ENCODE measurements at places on chromosomes 7 and 10. TPM values are rescaled to one million over a fixed set of nuclear protein-coding genes. Genes with fewer than 3 reads are reported as not detected.

DNA sequence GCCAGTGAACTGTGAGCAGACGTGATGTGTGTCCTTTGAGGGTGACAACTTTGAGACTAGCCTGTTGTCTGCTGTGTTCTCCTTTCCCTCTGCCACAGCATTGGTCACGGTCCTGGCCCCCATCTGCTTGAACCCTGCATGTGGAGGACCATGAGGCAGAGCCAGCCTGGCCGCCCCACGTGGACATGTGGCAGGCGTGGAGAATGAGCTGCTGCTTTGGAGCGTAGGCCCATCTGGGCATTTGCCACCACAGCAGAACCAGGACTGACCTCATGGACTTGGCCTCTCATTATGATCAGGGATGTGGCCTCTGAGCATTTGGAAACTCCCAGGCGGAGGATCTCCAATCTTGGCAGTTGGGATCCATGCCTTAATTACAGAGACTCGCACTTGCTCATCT is 448.5 kb downstream of the TCERG1L start:
- no peak for DNase-seq

GRCh38 chr10:116287906-116288501 is 15.0 kb upstream of the GFRA1 start:
- peak; percentile 93 for DNase-seq

- no peak for DNase-seq
Observed at GRCh38 chr7:45061806-45062425, 26.9 kb downstream of the NACAD start.

- no peak for DNase-seq
Observed at GRCh38 chr10:132826524-132827422, 40.8 kb upstream of the NKX6-2 start.

DNA sequence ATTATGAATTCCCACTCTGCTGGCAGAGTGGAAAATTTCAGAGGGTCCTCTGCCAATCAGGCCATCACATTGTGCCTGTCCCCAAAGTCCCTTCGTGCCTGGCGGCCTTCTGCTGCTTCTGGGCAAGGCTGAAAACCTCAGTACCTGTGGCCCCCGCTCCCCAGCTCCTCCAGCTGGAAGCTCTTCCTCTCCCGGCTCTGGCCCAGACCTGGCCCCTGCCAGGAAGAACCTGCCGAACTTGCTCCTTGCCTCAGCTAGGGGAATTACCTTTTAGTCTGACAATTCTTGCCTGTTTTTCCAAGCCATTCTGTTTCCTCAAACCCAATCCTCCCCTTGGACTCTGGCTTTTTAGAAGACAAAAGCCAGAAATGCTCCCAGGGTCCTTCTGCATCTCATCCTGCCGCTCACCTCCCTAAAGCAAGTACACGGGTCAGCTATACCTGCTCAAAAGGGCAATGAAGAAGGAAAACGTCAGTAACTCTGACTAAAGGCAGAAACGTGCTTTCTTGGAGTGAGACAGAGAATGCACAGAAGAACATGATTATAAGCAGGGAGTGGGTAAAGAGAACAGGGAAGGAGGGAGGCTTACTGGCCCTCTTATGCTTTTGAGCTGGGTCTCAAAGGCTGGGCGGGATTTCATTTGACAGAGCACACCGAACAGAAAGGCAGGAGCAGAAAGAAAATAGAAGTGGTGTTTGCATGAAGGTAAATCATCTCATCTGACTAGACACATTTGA is 28.1 kb upstream of the TRIL start:
- no peak for DNase-seq

- DNase-seq = no peak
Observed at GRCh38 chr10:31413325-31413724, 94.3 kb downstream of the ZEB1 start.

DNA sequence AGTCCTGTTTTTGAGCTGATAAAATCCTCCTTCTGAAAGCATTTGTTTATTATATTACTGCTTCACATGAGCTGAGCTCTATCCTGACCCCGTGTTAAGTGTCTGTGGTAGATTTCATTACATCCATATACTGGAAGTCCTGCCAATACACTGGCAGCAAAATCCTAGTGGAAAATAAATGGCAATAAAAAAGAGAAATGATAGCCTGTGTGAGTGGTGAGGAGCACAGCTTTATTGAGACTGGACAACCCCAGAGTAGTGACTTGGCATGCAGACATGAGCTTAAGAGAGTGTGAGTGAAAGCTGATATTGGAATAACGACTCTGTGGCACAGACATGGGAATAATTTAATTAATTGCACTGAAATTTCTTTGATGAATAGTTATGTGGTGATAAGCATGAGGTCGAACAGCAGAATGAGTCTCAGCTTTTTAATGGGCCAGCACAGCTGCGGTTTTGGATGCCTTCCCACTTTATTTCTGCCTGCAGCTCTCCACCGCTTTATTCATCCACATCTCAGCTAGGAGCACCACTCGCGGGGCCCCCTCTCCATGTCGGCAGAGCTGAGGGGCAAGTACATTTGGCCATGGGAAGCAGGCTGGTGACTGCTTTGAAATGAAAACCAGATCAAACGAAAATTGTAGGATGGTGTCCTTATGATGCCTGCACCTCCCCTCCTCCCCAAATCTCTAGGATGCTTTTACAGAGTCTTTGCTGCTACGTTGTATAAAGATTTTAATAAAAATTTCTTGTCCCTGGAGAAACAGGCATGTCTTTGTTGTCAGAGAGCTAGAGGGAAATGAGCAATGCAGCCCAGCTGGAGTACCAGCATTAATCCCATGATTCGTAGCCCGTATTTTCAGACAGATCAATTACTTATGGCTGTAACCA is 494.3 kb downstream of the AUTS2 start:
- peak; percentile 95 for DNase-seq

DNA sequence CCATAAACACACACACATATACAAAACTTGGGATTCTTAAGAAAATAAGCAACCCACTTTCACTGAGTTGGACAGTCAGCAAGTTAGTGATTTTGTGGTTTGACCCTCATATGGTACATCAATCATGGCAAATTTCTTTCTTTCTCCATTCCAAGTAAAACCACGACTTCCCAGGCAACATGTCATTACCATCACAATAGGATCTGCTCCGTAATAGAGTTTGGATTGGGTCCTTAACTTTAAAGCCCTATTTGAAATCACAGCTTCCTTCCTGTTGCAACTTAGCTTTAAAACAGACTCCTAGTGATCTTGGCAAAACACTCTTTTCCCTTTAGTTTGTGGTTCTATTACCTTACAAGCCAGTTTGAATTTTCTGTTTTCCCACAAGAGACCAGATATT is 483.6 kb downstream of the INHBA start:
- no peak for DNase-seq

GRCh38 chr7:40682696-40683095 is 547.9 kb downstream of the SUGCT start:
- DNase-seq = no peak

DNA sequence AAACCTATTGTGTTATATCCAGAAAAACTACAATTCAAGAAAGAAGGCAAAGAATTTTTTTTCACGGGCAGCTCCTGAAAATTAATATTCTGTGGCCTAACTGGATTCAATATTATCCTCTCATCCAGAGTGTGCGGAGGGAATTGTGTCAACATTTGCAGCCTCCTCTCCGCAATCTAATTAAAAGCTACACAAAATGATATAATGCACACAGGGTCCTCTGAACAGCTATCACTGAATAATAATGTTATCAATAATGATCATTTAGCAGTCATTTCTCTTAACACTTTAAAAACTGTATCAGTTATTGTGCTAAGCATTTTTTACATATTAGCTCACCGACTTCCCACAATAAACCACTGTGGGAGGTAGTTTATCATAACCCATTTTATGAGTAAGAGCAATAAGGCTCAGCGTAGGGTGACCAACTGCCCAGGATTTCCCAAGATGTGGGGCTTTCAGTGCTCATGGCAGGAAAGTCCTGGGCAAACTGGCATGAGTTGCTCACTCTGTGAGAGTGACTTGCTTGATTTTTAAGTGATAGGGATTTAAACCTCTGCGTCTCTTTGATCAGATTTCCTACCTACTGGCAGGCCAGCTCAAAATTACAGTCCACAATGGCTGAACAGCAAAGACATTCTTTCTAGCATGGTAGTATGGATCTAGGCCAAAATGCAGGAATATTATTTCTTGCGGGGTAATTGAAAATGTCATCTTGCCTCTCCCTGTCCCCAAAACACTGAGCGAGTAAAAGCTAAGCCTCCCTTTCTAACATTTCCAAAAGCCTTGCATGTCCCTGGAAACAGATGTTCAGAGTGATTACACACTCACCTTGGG is 65.7 kb downstream of the AOAH start:
- no peak for DNase-seq

GRCh38 chr10:113879691-113880090 is 25.2 kb downstream of the NHLRC2 start:
- DNase-seq = no peak

DNA sequence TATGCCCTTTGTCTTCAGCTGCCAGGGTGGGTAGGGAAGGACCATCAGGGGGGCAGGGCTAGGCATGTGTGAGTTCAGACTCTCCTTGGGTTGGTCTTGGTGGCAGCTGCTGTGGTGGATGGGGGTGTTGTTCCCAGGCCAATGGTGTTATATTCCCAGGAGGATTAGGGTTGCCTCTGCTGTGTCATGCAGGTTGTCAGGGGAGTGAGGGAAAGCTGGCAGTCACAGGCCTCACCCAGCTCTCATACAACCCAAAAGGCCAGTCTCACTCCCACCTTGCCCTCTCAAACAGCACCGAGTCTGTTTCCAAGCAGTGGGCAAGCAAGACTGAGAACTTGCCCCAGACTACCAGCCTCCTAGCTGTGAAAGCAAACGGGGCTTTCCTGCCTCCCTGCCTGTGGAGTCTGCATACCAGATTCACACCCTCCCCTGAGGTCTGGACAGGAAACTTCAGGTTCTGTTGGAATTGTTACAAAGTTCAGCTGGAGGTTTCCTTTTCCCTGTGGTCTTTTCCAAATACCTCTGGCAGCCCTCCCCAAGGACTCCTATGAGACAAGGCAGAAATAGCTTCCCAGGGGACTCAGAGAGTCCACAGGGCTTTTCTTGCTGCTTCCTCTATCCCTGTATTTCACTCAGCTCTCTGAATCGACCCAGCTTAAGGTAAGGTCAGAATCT is 1.4 kb downstream of the HYAL4 start:
- DNase-seq = no peak

- peak; percentile 47 for DNase-seq
Observed at GRCh38 chr7:27871866-27872265, 131.9 kb downstream of the TAX1BP1 start.

GRCh38 chr7:44673324-44673723 is 66.9 kb downstream of the OGDH start:
- DNase-seq = no peak

DNA sequence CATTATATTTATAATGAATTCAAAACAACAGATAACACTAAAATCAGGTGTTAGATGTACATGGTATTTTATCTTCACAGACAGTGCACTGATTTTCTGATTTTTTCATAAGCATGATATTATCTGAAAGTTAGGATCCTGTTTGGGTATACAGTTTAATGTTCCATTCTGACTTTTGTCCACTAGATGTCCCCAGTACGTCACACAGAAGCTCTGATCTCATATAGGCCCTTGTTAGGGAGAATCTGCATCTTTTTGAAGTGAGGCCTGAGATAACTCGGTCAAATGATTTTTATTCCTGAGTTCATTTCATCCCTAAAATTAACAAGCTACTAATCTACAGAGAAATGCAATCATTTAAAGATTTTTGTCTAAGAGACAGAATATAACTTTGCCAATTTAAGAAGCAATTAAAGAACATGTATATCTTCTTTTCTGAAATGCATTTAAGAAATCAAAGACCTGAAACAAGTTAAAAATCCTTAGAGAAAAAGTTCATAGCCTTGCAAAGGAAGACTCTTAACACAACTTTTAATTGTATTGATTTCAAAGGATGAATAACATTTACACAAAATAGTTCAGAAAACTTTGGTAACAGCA is 72.0 kb upstream of the TES start:
- peak; percentile 79 for DNase-seq

- DNase-seq = peak; percentile 25
Observed at GRCh38 chr10:61663466-61663865, 737 bp downstream of the CABCOCO1 start.

- DNase-seq = no peak
Observed at GRCh38 chr10:93261961-93262610, 188.4 kb downstream of the CYP26A1 start.

GRCh38 chr7:25391295-25391861 is 163.1 kb upstream of the NPVF start:
- DNase-seq = no peak

DNA sequence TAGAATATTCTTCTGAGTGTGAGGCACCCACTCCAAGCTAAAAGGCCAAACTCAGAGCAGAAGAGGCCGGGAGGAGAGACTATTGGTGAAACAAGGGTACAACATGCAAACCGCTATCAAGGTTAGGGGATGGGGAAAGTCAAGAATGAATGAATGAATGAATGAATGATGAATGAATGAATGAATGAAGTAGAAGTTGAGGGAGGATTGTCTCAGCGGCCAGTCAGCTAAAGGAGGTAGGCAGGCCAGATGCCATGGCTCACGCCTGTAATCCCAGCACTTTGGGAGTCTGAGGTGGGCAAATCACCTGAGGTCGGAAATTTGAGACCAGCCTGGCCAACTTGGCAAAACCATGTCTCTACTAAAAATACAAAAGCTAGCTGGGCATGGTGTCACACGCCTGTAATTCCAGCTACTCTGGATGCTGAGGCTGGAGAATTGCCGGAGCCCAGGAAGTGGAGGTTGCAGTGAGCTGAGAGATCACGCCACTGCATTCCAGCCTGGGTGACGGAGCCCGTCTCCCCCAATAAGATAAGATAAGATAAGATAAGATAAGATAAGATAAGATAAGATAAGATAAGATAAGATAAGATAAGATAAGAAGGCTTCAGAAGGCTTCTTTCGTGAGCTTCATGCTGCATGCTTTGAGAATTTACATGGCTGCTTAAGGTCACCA is 250.8 kb downstream of the CCDC3 start:
- no peak for DNase-seq

DNA sequence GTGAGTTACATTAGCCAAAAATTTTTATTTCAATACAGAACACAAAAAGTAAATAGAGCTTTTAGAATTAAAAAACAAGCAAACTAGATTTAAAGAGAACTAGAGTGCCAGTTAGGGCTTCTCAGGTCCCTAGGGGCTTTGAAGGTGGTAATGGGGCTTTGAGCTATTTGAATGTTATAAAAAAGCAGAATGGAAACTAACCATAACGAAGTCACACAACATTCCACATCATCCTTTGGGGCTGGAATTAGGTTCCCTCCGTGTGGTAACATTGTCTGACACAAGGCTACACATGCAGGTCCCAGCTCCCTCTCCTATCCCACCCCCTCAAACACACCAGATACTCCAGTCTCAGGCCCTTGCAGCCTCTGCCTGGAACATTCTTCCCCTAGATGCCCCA is 15.3 kb downstream of the JAZF1 start:
- DNase-seq = no peak

- no peak for DNase-seq
Observed at GRCh38 chr7:12314199-12314598, 89.5 kb downstream of the VWDE start.

Gene IGFBP3
- total RNA-seq = 68.0 TPM

Gene FANK1
- total RNA-seq = 3.7 TPM

Gene ZNF425
- total RNA-seq = 5.8 TPM

Gene PAX4
- not detected for total RNA-seq

Gene PMPCB
- total RNA-seq = 69.5 TPM

Gene FAM25G
- total RNA-seq = not detected

Gene AGAP6
- 14.3 TPM for total RNA-seq

Gene PRKG1
- total RNA-seq = 18.8 TPM

Gene NAT16
- 0.61 TPM for total RNA-seq

Gene AKR1C1
- total RNA-seq = 20.2 TPM

Gene TFR2
- total RNA-seq = 3.7 TPM

Gene IFIT1B
- total RNA-seq = 6.7 TPM

Gene SPDYE8
- total RNA-seq = 0.06 TPM

Gene OR2A12
- total RNA-seq = not detected

Gene JAKMIP3
- 1.4 TPM for total RNA-seq

Gene SLC26A3
- total RNA-seq = not detected

Gene CACNB2
- 26.6 TPM for total RNA-seq

Gene TMEM213
- total RNA-seq = not detected

Gene TBX20
- total RNA-seq = not detected
